ENCODE measurements at places on chromosomes 11 and 22.

GRCh38 chr22:40718250-40719204 is 39.2 kb downstream of the MCHR1 start:
- no peak for DNase-seq

DNA sequence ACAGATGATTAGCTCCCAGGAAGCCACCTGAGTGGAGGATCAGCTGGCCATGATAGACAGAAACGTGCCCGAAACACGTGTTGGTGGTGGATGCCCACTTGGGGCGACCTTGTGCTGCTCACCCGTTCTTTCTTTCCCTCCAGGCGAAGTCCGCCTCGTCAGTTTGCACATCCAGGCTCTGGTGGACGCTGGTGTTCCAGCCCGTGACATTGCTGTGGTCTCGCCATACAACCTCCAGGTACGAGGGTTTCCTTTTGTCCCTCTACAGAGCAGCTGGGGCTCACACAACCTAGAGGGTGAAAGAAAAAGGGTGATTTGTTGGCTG is 30.6 kb downstream of the IGHMBP2 start:
- no peak for DNase-seq

GRCh38 chr11:66888282-66888681 is 31.4 kb downstream of the LRFN4 start:
- DNase-seq, result no peak

- DNase-seq, result no peak
Measured at GRCh38 chr11:130121445-130121978, 38.1 kb upstream of the ST14 start.

GRCh38 chr11:64080390-64080789 is 44.7 kb downstream of the FLRT1 start:
- DNase-seq, result no peak

- no peak for DNase-seq
Measured at GRCh38 chr22:44823806-44824205, 71.4 kb downstream of the ARHGAP8 start.

GRCh38 chr11:120060512-120060911 is 77.4 kb downstream of the TRIM29 start:
- no peak for DNase-seq

GRCh38 chr11:83051760-83052671 is 19.7 kb downstream of the RAB30 start:
- no peak for DNase-seq
